ENCODE measurements at places on chromosomes 7 and 10.

GRCh38 chr10:33817605-33818004 is 483.1 kb upstream of the NRP1 start:
- DNase-seq = no peak

- no peak for DNase-seq
Measured at GRCh38 chr10:50885097-50885859, at the start of gene A1CF. Gene A1CF, minus strand, starts transcription at chr10:50885627. Its CDS starts 25,687 bp downstream, at chr10:50859940.

DNA sequence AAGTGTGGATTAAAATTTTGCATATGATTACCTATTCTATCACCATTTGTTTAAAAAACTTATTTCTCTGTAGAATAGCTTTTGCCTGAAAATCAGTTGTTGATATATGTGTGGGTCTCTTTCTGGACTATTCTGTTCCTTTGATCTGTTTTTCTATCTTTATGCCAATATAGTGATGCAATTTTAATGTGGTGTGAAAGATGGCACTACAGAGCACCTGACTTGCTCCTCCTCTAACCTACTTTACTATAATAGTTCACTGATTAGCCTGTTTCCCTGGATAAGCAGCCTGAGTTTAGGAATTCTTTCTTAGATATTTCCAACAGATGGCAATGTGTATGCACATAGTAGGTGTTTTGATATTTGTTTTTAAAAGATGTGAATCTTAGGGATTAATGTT is 294.5 kb downstream of the AUTS2 start:
- no peak for DNase-seq

- no peak for DNase-seq
Measured at GRCh38 chr10:30093303-30093950, 34.0 kb upstream of the JCAD start.

DNA sequence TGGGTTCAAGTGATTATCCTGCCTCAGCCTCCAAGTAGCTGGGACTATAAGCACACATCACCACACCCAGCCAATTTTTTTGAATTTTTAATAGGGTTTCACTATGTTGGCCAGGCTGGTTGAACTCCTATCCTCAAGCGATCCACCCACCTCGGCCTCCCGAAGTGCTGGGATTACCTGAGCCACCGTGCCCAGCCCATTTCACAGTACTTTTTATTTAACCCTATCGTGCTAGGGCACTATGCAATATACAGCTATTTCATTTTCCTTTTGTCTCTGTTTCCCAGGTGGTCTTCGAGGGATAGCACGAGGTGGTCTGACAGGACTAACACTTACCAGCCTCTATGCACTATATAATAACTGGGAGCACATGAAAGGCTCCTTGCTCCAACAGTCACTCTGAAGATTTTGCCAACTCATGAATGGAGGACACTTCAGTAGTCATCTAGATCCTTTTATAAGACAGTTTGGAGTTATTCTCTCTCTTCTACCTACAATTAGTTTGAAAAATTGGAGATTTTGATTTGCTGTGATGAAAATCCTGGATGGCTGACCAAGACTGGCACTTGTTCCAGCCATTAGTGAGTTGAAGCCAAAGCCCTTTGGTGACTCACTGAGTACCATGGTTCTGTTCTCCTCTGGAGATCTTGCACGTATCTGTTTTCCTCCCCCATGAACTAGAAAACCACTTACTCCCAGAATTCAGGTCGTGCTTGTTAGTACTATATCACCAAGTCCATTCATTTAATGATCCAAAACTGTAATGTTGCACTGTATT is 27.3 kb downstream of the NCOA4 start:
- DNase-seq = no peak

- no peak for DNase-seq
Measured at GRCh38 chr7:5064391-5065106, 18.9 kb downstream of the RBAK start.

DNA sequence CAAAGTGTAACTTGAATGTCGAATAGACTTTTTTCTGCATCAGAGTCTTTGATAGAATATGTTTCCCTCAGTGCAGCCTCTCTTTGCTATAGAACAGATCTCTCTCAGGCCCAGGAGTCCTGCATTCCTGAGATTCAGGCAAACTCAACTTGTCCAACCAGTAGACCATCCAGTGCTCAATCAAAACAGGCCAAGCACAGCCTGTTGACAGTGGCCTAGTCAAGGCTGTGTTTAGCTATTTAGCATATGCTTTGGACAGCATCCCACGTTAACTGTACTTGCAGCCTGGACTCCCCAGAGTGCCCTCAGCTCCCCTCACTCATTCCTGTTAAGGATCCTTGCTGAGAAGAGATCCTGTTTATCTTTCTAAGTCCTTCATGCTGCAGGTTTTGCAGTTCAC is 16.3 kb downstream of the OR6V1 start:
- no peak for DNase-seq

DNA sequence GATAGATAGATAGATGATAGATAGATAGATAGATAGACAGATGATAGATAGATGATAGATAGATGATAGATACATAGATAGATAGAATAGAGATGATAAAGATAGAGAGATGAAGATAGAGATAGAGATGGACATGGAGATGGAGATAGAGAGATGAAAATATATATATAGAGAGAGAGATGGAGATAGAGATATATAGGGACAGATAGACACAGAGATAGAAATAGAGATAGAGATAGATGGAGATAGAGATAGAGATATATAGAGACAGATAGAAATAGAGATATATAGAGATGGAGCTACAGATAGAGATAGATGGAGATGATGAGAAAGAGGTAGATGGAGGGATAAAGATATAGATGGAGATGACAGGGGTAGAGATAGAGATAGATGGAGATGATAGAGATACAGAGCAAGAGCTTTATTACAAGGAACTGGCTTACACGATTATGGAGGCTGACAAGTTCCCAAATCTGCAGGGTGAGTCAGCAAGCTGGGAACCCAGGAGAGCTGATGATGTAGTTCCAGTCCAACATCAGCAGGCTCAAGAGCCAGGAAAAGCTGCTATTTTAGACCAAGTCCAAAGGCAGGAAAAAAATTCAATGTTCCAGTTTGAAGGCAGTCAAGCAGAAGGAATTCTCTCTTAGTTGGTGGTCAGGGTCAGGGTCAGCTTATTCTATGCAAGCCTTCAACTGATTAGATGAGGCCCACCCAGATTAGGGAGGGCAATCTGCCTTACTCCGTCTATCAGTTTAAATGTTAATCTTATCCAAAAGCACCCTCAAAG is 37.1 kb downstream of the CAV1 start:
- no peak for DNase-seq

DNA sequence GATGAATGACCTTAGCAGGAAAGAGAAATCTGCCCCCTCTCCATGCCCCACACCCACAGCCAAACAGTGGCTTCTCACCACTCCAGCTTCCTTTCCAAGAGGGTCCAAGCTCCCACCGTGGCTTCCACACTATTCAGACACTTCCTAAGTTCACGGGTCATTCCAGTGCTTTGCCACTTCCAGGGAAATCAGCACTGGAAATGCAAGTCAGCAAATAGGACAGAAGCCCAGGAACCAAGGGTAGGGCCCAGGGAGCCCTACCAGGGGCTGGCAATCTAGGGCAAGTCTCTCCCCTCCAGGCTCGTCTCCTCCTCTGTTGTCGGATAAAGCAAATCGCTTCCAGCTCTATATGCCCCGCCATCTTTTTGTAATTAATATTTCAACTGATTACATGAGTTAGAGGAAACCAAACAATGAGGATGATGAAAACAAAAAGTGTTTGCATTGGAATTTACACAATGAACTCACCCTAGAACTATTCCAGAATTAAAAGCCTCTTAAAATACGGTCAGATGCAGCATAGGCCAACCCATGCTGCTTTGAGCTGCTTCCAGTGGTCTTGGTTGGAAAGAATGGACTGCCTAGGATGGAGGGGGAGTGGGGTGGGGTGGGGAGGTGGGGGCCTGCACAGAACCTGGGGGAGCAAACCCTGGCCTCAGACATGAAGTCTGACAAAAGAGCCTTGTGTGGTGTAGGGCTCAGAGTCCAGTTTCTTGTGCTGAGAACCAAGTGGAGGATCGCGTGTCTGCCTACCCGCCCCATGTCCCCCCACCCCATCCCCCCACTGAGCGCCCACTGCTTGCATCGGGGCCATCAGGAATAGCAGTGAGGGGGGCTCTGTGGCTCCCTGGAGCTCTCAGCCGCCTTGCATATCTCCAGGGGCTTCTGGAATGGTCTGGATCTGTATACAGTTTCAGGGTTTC is 74.6 kb upstream of the CPXM2 start:
- no peak for DNase-seq

DNA sequence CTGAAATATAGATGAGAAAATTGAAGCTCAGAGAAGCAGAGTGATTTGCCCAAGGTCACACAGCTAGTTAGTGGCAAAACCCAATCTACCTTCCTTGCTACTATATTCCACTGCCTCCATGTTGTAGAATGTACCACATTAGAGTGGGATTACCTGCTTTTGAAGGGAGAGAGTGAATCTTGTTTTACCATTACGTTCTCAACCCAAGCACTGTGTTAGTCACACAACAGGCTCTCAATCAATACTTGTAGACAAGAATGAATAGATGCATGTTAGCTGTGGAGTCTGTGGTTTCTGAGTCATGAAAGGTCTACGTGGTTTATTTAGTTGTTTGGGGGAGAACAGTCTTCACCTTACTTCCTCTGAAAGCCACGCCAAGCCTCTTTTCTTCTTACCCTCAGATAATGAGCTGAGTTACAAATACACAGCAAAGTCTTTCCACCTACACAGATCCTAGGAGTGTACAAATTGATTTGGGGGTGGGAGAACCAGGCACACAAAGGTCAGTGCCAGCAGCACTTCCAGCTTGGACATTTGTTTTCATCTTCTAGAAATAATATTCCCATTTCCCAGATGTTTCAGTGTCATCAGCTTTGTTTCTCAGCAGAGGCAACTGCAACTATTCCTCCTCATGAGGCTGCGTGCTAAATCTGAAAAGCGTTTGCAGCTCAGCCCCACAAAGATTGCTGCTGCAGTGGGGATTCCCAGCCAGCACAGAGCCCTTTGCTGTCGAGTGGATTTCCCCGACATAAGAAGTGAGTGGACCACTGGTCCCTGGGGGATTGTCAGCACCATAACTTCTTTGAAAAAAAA is 71.5 kb upstream of the ADO start:
- no peak for DNase-seq

- DNase-seq = no peak
Measured at GRCh38 chr7:20795881-20796280, 9.2 kb upstream of the SP8 start.

- no peak for DNase-seq
Measured at GRCh38 chr10:44234483-44234875, 150.4 kb downstream of the CXCL12 start.

Measured in CD14-positive monocyte (primary cell).